ENCODE measurements at places on chromosomes 16 and 17.

DNA sequence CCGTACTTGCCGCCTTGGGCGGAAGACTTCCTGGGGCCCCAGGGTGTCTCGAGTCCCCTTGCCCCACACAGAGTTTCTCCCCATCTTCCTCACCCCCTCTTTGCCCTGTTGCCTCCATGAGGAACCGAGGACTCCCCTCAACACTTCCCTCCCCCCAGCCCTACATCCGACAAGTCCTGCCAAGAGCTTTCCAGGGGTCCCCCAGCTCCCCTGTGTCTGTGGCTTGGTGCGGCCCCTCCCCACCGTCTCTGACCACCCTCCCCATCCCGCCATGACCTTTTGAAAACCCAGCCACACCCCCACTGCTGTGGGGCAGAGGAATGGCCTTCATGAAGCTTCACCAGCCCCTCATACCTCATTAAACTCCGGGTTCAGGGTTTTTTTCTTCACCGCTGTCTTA, 11.4 kb downstream of the SCGB1C2 start:
- no peak for DNase-seq

GRCh38 chr17:62778990-62779681, 29.0 kb downstream of the MARCHF10 start:
- no peak for DNase-seq

GRCh38 chr16:75679366-75679765, 2.6 kb upstream of the CPHXL2 start:
- no peak for DNase-seq

DNA sequence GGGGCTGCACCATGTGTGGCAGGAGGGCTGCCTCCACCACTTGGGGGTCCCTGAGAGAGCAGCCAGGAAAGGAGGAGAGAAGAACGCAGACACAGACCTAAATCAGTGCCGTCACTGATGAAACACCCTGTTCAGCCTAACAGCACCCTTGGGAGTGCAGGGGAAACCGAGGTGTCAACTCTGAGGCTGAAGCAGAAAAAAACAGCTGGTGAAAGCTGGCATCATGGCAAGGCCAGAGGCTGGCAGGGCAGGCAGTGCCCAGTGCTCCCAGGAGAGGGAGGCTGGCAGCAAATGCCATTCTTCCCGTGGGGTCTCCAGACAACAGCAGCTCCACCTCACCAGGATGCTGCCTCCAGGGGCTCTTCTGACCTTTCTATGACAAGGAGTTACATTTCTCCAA, 23.1 kb downstream of the SPHK1 start:
- no peak for DNase-seq

- DNase-seq, result no peak
Observed at GRCh38 chr16:85778873-85779272, 20.5 kb downstream of the EMC8 start.

GRCh38 chr16:1615761-1616160, 3.6 kb downstream of the CRAMP1 start:
- no peak for DNase-seq

- no peak for DNase-seq
Observed at GRCh38 chr17:46027048-46027975, 28.3 kb downstream of the STH start.

Data from stimulated activated CD8-positive, alpha-beta memory T cell treated with anti-CD3 and anti-CD28 coated beads, Interleukin-15, amount 100 ng/mL, for 24 hours (primary cell).